ENCODE measurements at places on chromosomes 2 and 18.

DNA sequence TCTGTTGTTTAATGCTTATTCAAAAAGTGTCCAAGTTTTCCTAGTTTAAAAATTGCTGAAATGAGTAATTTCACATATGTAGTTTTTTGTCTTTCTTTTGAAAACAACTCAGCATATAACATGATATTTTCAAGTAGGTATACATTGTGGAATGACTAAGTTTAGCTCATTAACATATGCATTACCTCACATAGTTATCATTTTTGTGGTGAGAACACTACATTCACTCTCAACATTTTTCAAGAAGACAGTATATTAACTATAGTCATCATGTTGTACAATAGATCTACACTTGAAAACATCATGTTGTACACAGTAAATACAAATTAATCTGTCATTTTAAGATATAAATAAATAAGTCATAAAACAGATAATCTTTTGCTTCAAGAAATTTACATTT, 340.0 kb downstream of the CCDC85A start:
- no peak for DNase-seq

DNA sequence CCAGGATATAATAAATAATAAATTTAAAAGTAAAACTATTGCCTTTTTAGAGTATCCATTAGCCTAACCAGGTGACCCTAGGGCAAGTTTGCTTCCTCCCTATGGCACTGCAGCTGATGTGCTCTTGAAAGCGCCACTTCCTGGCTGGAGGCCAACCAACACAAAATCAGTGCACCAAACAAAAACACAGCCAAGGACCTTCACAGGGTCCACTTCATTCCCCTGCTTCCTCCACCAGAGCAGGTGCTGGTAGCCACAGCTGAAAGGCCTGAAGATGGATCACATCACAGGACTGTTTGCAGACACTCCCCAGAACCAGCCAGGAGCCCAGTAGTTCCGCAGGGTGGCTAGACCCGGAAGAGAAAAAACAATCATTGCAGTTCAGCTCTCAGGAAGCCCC, 108.8 kb downstream of the TWIST2 start:
- peak; percentile 61 for DNase-seq

- no peak for DNase-seq
Observed at GRCh38 chr2:220194630-220195584, 567.5 kb downstream of the SLC4A3 start.

- no peak for DNase-seq
Observed at GRCh38 chr2:103249462-103249861, 487.6 kb downstream of the TMEM182 start.

- DNase-seq, result peak; percentile 42
Observed at GRCh38 chr2:100786297-100786658, 33.7 kb upstream of the NPAS2 start.
